ENCODE measurements at places on chromosomes 1 and 21. TPM values are rescaled to one million over a fixed set of nuclear protein-coding genes. Genes with fewer than 3 reads are reported as not detected.

GRCh38 chr1:162080472-162081015, 11.1 kb downstream of the NOS1AP start:
- H3K27ac ChIP-seq: peak overlapping the region; percentile 64
- no peak overlapping the region for H3K4me3 ChIP-seq
- DNase-seq: no peak
- peaks cover 57% of the 10 kb centered on the region for H3K4me1 ChIP-seq
- H3K36me3 ChIP-seq: peaks cover 35% of the 10 kb centered on the region

GRCh38 chr21:32611471-32611997, 643 bp downstream of the CFAP298 start:
- peaks cover 8% of the 10 kb centered on the region for H3K4me1 ChIP-seq
- peak overlapping the region; percentile 90 for H3K4me3 ChIP-seq
- peak overlapping the region; percentile 68 for H3K27ac ChIP-seq
- no peaks in the 10 kb centered on the region for H3K27me3 ChIP-seq

- no peak overlapping the region for H3K27ac ChIP-seq
- no peak for DNase-seq
- H3K27me3 ChIP-seq: peaks cover 38% of the 10 kb centered on the region
These were observed 60.6 kb upstream of the STUM start for GRCh38 chr1:226487921-226488320.

- H3K27me3 ChIP-seq: no peaks in the 10 kb centered on the region
- H3K4me3 ChIP-seq: no peak overlapping the region
- H3K27ac ChIP-seq: no peak overlapping the region
- H3K4me1 ChIP-seq: no peaks in the 10 kb centered on the region
These were observed 70.1 kb upstream of the CCDC190 start for GRCh38 chr1:162930976-162931560.

DNA sequence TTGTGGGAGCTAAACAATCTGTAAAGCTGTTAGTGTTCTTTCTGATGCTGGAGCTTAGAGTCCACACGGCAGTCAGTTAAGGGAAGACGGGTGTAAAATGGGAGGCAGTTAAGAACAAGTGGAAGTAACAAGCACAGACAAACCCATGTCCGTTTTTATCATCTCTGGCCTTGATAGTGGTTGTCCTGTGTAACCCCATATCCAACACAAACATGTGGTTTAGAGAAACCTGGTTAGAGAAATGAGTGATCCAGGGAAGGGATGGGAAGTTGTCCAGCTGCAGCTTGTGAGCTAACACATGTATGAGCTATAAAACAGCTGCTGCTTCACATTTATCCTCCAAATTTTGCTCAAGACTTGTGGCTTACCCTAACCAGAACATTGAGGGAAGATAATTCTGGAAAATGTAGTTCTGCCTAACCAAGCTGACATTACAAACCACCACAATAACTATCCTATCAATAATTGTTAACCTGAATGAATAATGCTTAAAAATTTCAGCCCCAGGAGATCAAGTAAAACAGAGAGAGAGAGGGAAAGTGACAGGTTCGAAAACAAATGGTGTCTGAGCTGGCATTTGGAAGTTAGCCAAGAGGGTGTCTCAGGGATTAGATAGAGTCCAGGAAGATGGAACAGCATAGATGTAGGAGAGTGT, 10.6 kb upstream of the C1orf162 start:
- peaks cover 37% of the 10 kb centered on the region for H3K36me3 ChIP-seq
- DNase-seq: peak; percentile 48
- H3K4me3 ChIP-seq: no peak overlapping the region
- 0 out of 2 replicates have a peak, but pooled peaks cover 4% of the 10 kb centered on the region for H3K4me1 ChIP-seq
- H3K27me3 ChIP-seq: no peaks in the 10 kb centered on the region

DNA sequence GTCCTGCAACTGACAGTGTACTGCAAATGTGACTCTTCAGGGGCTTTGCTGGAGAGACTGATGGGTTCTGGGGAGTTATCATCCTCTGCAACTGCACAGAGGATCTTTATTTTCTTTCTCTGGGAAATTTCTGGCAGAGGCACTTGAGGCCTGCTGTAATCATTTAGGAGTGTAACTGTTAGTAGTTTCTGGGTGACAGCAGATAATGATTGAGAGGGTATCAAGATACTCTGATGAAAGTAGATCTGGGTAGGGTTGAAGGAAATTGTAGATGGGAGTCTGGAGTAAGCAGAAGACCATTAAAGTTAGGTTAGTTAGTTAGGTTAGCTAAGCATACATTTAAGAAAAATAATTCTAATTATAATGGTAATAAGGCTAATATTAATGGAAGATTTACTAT, 11.0 kb upstream of the DDR2 start:
- DNase-seq: no peak
- H3K4me1 ChIP-seq: no peaks in the 10 kb centered on the region
- H3K27me3 ChIP-seq: no peaks in the 10 kb centered on the region
- no peak overlapping the region for H3K27ac ChIP-seq

DNA sequence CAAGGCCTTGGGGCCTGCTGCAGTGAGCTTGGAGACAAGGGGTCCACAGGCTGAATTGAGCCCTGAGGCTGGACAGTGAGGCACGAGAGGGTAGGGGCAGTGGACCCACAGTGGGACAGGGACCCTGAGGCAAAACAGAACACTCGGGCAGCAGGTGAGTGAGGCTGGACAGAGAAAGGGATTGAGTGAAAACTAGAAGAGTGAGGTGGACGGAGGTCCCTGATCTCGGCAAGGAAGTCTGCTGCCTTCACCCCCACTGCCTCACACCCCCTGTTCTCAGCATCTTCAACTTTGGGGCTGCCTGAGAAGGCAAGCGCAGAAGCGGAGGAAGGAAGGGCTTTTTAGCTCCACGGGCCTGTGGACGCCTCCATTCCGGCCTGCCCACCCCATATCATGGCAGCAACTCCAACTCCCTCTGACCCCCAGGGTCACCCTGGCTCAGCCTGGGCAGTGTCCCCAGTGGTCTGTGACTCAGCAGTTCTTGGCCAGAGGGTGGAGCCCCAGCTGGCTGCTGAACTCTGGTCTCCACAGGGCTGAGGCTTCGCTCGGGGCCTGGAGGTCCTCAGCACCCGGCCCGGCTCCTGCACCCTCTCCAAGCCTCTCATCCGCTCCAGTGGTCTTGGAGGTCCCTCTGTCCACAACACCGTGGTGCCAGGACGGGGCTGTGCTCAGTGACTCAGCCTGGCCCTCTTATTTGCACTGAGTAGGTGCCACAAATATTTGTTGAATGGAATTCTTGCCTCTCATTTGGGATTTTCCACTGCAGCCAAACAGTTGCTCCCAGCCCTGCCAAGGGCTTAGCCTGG, 60.0 kb upstream of the EPS8L3 start:
- DNase-seq: peak; percentile 69
- no peak overlapping the region for H3K4me3 ChIP-seq
- no peaks in the 10 kb centered on the region for H3K27me3 ChIP-seq
- H3K4me1 ChIP-seq: peaks cover 86% of the 10 kb centered on the region

DNA sequence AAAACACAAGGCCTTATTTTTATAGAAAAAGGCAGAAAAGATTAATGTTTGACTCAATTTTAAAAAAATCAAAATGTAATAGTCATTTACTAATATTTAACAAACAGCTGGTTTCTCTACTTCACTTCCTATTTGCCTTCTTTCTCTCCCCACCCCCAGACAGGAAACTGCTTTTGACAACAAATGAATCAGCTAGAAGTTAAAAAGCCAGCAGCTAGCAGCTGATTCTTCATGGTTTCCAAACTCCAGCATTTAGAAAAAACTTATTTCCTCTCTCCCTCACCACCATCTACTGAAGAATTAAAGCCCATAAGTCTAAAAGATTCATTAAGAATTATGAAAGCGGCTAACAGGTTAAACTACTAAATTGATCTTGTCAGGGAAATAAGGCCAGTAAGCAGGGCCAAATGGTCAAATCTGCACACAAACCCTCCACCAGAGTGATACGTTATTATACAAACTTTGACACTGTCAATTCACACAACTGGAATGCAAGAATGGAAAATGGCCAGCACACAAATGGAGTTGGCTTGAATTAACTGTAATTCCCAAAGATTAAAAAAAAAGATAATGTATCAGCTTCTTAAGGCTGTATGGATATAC, 4.0 kb downstream of the WDR26 start:
- no peak overlapping the region for H3K4me3 ChIP-seq
- H3K27me3 ChIP-seq: no peaks in the 10 kb centered on the region
- H3K36me3 ChIP-seq: peaks cover 43% of the 10 kb centered on the region
- peak overlapping the region; percentile 50 for H3K27ac ChIP-seq

The VANGL1 gene
- total RNA-seq: 33.4 TPM

DNA sequence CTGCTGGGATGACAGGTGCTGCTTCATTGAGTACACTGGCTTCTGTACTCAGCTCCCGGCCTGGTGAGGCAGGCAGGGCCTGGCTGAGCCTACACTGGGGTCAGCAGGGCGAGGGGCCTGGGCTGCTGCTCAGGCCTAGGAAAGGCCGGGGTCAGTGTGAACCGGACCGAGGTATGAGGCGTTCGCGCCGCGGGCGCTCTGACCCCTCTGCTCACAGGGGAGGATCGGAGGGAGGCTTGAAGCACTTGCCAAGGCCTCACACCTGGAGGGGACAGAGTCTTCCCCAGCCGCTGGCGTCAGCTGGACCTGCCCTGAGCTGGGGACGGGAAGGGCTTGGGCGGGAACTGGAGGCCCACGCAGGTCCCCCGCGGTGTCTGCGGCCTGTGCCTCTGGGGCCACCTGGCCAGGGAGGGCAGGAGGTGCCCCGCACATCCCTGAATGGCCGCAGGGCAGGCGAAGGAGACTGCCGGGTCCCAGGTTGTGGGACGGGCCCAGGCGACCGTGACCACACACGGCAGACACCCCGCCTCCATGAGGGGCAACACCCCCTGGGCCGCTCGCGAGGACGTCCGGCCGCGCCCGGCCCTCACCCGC, 466 bp downstream of the PEX10 start:
- no peaks in the 10 kb centered on the region for H3K27me3 ChIP-seq
- H3K4me1 ChIP-seq: peaks cover 24% of the 10 kb centered on the region
- H3K4me3 ChIP-seq: peak overlapping the region; percentile 97

DNA sequence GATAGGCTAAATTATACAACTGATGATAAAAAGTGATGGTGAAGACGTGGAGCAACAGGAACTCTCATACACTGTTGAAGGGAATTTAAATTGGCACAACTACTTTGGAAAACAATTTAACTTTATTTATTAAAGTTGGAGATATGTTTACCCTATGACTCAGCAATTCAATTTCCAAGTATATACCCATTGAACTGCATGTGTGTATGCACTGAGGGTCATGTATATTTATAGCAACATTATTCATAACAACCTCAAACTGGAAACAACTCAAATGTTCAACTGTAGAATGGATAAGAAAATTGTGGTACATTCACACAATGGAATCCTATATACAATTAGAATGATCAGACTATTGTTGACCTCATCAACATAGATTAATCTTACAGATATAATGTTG, 16.5 kb upstream of the BCAS2 start:
- DNase-seq: no peak
- no peaks in the 10 kb centered on the region for H3K27me3 ChIP-seq
- no peak overlapping the region for H3K27ac ChIP-seq
- no peak overlapping the region for H3K4me3 ChIP-seq
- H3K36me3 ChIP-seq: no peaks in the 10 kb centered on the region
- no peaks in the 10 kb centered on the region for H3K4me1 ChIP-seq

GRCh38 chr21:41283211-41283818, 33.3 kb upstream of the FAM3B start:
- H3K36me3 ChIP-seq: no peaks in the 10 kb centered on the region
- H3K27ac ChIP-seq: no peak overlapping the region
- no peaks in the 10 kb centered on the region for H3K4me1 ChIP-seq
- peak; percentile 69 for DNase-seq
- no peak overlapping the region for H3K4me3 ChIP-seq

The WNT4 gene
- 0.83 TPM for total RNA-seq

GRCh38 chr1:201284636-201285035, 1.3 kb downstream of the PKP1 start:
- no peak overlapping the region for H3K4me3 ChIP-seq
- no peak for DNase-seq
- no peak overlapping the region for H3K27ac ChIP-seq
- peaks cover 26% of the 10 kb centered on the region for H3K4me1 ChIP-seq
- H3K27me3 ChIP-seq: no peaks in the 10 kb centered on the region

The NCAM2 gene
- total RNA-seq: not detected

The SPRR3 gene
- total RNA-seq: 0.57 TPM

DNA sequence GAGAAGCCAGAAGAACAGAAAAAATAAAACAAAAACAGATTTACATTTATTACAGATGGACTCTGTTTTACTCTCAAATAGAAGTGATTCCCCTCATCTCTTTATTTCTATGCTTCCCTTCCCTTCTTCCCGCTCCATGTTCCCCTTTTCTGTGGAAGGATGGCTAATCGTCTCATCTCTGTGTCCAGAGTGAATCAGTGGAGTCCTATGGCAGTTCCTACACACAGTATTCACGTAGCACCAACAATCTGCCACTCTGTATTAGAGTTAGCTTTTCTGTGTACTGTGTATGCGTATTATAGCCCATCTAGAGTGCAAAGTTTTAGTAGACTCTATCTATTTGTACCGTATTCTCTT, 6.8 kb upstream of the ERO1B start:
- DNase-seq: no peak
- H3K27ac ChIP-seq: no peak overlapping the region
- H3K36me3 ChIP-seq: no peaks in the 10 kb centered on the region

GRCh38 chr1:62247391-62248168, 52.9 kb downstream of the L1TD1 start:
- DNase-seq: no peak
- H3K4me1 ChIP-seq: peaks cover 6% of the 10 kb centered on the region
- H3K36me3 ChIP-seq: no peaks in the 10 kb centered on the region

GRCh38 chr1:113534130-113534817, 144.0 kb downstream of the MAGI3 start:
- no peak overlapping the region for H3K27ac ChIP-seq
- H3K27me3 ChIP-seq: no peaks in the 10 kb centered on the region
- H3K4me1 ChIP-seq: no peaks in the 10 kb centered on the region

GRCh38 chr1:37602750-37603694, 7.3 kb upstream of the GNL2 start:
- no peaks in the 10 kb centered on the region for H3K36me3 ChIP-seq
- no peak overlapping the region for H3K4me3 ChIP-seq
- H3K4me1 ChIP-seq: no peaks in the 10 kb centered on the region

GRCh38 chr1:208203127-208203847, 40.9 kb downstream of the PLXNA2 start:
- 0 out of 2 replicates have a peak, but pooled peaks cover 3% of the 10 kb centered on the region for H3K36me3 ChIP-seq
- H3K4me3 ChIP-seq: peak overlapping the region; percentile 29
- H3K27ac ChIP-seq: peak overlapping the region; percentile 74
- H3K4me1 ChIP-seq: peaks cover 68% of the 10 kb centered on the region
- peak; percentile 93 for DNase-seq

DNA sequence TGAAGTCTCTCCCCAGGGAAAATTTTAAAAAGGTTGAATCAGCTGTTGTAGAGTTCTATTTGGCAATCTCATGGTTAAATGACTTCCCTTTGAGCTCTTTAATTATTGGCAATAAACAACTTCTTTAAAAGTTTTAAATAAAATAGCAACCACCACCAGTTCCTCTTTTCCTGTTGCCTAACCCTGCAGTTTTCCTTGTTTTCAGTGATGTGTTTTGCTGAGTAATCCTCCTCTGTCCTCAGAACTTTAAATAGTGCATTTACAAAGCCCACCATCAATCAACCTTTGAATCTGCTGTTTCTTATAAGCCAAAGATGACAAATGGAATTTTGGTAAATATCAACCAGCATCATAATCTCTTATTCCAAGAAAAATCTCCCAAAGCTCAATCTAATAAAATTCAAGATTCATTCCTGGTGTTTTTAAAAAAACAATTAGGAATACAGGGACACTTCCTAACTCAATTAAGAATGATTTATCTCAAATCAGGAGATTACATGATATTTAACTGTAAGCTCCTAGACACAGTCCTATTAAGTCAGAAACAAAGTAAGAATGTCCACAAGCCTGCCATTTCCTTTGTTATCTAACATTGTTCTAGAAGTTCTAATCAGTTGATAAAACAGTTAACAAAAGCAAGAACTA, 14.8 kb downstream of the AVPR1B start:
- H3K27me3 ChIP-seq: no peaks in the 10 kb centered on the region
- H3K4me3 ChIP-seq: no peak overlapping the region
- H3K4me1 ChIP-seq: no peaks in the 10 kb centered on the region
